RPMI7951 (cell line): ENCODE measurements at places on chromosomes 1 and 21. TPM values are rescaled to one million over a fixed set of nuclear protein-coding genes. Genes with fewer than 3 reads are reported as not detected.

DNA sequence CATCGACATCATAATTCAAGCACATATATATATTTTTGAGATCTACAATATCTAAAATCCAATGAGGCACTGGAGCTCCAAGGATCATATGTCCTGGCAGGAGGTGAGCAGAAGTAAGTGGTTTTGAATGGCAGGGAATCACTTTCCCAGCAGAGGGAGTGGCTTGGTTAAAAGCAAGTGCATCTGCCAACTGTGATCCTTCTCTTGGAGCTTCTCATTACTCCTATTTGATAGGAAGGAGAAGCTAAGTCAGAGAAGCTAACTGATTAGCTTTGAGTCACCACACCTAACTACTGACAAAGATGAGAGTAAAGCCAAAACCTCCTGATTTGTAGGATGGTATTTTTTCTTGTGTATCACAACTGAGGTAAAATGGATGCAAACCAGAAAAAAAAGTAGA lies 55.0 kb downstream of the ALG14 start:
- DNase-seq, result no peak

DNA sequence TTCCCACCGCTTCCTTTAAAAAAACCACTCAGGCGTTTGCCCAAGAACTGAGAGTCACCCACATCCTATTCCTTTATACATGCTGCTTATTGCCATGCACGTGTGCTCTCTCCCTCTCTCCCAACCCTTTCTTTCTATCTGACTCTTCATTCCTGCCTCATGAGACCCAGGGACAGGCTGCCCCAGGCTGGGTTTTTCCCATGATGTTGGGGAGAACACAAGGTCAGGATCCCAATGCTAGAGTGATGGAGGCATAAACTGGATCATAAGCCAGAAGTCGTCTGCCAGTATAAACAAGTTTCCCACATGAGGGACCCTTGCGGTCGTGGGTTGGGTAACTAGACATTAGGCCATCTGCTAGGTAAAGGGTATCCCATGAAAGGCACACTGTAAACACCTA lies 64.9 kb downstream of the CD2 start:
- DNase-seq, result peak; percentile 19

GRCh38 chr1:96220651-96221050 lies 500.9 kb upstream of the PTBP2 start:
- no peak for DNase-seq

DNA sequence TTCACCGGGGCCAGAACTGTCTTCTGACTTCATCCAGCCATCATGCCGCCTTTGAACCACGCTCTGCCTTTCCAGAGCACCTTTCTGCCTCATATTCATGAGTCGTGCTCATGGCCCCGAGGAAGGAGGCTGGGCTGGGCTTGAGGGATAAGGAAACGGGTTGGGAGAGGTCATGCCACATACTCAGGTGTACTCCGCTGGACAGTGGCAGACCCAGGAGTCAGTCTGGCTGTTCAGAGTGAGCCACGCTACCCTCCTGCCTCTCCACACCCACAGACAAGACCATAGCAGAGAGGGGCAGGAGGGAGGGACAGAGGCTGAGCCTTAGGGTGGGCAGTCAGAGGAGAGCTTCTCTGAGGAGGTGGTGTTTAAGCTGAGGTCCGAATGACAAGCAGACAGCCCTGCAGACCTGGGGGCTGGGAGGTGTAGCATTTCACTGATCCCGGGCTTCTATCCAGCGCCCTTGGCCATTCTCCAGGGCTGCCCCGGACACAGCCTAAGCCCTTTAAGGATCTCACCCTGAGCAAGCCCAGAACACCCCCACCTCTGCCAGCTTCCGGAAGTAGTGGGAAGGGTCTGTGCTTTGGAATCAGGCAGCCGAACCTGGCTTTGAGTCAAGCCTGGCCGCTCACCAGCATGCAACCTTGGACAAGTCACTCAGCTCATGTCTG lies 102.3 kb downstream of the LACTBL1 start:
- DNase-seq, result peak; percentile 40

- peak; percentile 79 for DNase-seq
These were observed 8.6 kb upstream of the CALML6 start for GRCh38 chr1:1906185-1907097.

The LRRC7 gene
- total RNA-seq, result 0.12 and 0.20 TPM in 2 replicates

The ZNF593OS gene
- total RNA-seq, result not detected in 2 replicates

The OXCT2 gene
- total RNA-seq, result 1.9 and 2.6 TPM in 2 replicates

The AVPR1B gene
- not detected in 2 replicates for total RNA-seq
